ENCODE measurements at places on chromosomes 7 and 10.

- DNase-seq: no peak
These were observed 129.7 kb downstream of the MARCHF5 start for GRCh38 chr10:92420546-92421275.

- no peak for DNase-seq
These were observed 23.1 kb downstream of the ADAMTS14 start for GRCh38 chr10:70695241-70696030.

DNA sequence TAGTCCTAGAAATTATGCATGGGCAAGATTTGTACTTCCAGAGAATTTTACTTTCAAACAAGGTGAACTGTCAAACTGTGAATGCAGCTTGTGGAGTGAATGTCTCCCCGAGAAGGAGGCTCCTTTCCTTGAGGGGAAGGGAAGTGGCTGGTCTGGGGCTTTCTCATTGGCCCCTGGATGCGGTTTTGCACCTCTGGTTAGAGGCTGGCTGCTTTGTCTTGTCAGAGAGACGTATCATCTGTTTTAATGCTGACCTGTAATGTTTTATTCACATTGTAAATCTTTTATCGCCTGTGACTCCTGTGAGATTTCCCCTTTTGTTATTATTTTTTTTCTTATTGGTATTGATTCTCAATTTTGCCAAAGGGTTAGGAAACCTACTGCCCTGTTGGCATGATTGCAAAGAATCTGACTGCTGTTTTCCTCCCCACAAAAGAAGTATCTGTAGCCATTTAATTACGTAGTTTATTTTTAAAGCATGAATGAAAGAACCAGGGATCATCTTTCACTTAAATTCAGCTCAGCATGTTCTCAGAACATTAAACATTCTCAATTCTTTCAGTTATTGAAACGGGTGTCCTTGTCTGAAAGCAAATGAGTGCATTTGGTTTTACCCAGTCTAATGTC, 238.3 kb upstream of the NFE2L3 start:
- DNase-seq: no peak

DNA sequence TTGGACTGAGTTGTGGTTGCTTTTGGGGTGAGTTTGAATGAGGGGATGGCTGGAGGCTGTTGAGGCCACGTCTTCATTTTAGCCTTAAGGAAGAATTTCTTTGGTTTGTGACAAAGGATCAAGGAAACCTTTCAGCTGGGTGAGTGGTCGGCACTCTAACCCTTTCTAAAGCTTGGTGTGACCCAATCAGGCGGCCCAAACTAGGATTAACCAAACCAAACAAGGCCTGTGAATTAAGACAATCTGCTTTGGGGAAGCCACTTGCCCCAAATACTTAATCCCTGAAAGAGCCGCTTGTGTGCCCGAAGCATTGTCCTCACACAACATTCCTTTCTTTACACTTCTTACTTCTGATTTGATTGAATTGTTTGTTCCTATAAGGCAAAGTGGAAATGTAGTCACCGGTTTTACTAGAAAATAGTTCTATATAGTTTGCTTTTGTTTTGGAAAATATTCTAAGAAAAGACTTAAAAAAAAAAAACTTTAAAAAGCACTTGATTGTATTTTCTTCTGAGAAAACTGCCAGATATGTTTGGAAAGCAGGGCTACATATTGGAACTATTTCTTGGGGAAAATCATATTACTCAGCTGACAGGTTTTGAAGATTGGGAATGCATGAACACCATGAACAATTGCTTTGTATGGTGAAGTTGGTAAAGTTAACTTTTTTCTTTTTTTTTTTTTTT, 272.4 kb upstream of the BMPER start:
- no peak for DNase-seq

DNA sequence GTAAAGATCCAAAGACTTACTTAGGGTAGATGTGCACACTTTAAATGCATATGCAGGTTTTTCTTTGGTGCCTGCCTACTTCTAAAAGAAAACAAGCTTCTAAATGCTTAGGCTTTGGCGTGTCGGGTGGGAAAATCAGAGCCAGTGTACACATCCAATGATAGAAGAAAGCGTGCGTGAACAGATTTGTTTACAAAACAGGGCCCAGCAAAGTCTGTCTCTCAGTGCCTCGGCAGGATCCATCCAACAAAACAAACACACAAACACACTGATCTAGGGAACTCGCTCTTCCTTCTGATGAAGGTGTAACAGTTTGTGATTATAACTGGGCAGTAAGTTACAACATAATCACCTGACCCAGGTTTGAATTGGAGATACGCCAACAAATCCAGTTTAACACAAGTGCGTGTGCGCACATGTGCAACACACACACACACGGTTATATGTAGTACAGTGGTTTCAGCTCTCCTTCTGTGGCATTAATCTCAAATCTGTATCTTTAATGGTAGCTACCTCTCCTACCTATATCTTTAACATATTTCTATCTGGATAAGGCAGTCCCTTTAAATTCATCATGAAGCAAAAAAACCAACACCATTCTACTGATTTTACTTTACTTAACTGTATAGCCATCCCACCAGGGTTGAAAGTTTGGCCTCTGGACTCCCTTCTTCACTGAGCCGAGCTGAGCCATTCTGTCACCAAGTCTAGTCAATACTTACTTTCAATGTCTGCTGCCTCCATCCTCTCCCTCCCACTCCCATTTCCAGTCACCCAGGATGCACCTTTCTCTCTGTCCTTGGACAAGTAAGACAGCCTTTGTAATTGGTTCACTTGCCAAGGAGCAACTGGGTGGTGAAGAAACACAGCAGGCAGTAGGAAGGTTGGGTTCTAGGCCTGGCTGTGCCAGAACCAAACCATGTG, 184.4 kb upstream of the KLF14 start:
- no peak for DNase-seq

- no peak for DNase-seq
These were observed 35.1 kb downstream of the PLAC9 start for GRCh38 chr10:80167471-80168161.

GRCh38 chr7:35802649-35803048, 1.8 kb downstream of the SEPTIN7 start:
- DNase-seq: peak; percentile 24

- DNase-seq: no peak
These were observed 51.9 kb downstream of the ZNF365 start for GRCh38 chr10:62426086-62426485.

- DNase-seq: peak; percentile 44
These were observed at the start of gene GPR85 for GRCh38 chr7:113086431-113086888. TSS of gene GPR85 (minus strand) at chr7:113086827. CDS start at chr7:113084721, 2,106 bp downstream.

GRCh38 chr10:8402576-8402975, 348.1 kb downstream of the GATA3 start:
- DNase-seq: no peak

DNA sequence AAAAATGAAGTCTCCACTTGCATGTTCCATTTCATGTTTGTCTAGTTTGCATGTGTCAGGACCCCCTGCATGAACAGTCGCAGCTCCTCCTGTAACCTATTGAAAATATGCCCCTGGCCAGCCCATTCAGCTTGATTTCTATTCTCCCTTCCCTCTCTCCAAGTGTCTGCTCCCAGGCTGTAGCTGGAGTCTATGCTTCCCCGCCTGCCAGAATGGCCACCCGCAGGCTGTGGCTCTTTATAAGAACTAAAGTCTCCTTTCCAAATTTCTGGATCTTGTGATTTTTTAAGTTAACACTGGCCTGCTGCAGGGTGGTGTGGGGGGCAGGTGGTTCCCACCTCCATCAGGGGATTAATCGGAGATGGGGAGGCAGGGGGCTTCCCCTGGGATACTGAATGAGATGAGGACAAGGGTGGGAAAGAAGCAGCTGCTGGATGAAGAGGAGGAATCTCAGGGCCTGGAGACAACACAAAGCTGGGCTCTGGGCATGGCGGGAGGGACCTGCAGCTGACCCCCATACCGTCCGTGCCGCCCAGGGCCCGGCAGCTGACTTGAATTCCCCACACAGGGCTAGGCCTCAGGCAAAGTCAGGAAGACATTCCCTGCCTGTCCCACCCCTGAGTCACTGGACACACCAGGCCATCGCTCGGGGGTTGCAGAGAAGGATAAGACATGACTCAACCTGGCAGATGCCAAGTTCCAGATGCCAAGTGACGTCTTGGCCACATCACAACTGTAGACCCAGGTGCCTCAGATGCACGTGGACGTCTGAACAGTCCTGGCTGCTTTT, 399.5 kb upstream of the FOXK1 start:
- no peak for DNase-seq

- no peak for DNase-seq
These were observed 42.4 kb downstream of the TBATA start for GRCh38 chr10:70742537-70743429.

- DNase-seq: no peak
These were observed 5.7 kb upstream of the HK1 start for GRCh38 chr10:69272624-69273023.

- DNase-seq: no peak
These were observed 27.8 kb downstream of the UNC5B start for GRCh38 chr10:71239946-71240795.

DNA sequence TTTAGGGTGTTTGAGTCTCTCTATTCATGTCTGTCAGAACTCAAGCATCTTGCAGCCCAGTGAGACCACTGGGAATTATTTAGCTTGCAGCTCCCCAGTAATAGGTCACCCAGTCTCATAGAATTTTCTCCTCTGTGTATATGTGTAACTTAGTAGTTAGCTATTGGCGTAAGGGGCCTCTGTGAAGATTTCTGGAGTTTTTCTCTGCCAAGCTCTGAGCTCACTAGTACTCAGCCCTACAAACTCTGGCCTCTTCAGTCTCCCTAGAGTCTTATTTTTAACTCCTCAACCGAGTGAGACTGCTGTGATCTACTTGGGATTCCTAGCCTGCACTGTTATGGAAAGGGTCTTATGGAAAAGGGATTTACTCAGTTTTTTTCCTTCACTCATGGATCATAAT, 90.2 kb downstream of the PPP1R9A start:
- no peak for DNase-seq

- no peak for DNase-seq
These were observed 5.8 kb upstream of the RBM20 start for GRCh38 chr10:110638319-110638718.

DNA sequence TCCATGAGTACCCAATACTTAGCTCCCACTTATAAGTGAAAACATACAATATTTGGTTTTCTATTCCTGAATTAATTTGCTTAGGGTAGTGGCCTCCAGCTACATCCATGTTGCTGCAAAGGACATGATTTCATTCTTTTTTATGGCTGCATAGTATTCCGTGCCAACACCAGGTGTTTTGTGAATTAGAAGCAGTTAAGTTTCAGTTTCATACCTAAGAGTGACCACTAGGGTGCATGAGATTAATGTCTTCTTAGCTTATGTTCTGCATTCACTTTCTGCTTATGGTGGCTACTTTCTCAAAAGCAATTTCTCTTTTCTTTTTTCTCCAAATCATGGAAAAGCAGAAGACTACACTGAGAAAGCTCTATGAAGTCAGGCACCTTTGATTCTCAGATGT, 65.1 kb upstream of the VSTM2A start:
- no peak for DNase-seq

- no peak for DNase-seq
These were observed 11.5 kb upstream of the STN1 start for GRCh38 chr10:103929381-103929921.

- DNase-seq: no peak
These were observed 481.1 kb downstream of the SEMA3D start for GRCh38 chr7:84705706-84706105.

DNA sequence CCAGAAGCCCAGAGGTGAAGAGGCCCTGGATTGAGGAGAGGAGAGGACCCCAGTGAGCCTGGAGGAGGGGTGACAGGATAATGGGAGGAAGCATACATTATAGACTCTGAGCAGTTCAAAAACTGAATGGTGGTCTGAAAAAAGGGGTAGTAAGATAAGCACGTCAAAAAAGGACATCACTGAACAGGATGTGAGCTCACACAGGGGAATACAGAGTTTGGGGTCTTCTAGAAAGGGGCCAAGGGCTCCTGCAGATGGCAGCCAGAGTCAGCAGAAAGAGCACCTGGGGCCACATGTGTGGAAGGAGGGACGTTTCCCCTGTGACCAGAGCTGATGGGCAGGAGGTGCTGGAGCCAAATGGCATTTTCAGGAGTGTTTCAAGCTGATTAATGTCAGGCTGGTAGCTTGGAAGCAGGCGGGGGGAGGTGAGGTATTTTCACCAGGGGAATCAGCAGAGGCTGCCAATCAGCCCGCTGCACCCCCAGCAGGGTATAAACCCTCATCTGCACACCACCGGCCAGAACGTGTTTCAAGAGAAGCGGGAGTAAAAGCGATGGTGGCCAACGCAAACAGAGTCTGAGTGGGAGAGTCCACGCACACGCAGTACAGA, 85.8 kb downstream of the TNS3 start:
- no peak for DNase-seq

GRCh38 chr7:148060724-148061123, 529.8 kb upstream of the C7orf33 start:
- peak; percentile 27 for DNase-seq

DNA sequence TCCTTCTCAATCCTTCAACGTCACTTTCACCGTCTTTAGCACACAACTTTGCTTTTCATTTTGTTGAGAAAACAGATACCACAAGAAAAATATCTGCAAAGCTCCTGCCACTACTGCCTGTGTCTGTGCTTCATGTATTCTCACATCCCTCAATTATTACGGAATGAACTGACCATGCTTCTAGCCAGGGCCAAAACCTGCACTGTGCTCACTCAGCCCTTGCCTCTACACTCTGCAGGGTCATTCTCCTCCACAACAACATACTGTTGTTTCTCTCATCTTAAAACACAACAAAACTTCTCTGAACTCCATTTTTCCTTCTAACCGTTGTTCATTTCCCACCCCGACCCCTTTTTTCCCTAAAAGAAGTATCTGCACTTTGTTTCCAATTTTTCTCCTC, 29.5 kb downstream of the BMPR1A start:
- DNase-seq: no peak

DNA sequence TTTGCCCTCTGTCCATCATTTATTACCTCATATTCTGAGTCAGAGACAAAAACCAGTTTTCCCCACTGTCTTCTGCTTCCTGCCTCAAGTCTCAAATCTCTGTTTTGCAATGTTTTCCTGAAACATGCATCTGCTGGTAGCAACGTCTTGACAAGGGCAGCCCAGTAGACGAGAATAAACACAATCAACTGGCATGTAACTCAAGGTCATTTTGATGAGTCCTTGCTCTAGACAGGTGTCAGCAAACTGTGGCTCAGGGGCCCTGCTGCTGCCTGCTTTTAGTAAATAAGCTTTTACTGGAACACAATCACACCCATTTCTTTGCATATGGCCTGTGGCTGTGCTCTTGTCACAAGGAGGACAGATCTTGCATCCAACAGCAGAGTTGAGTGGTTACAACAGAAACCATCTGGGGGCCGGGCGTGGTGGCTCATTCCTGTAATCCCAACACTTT, 59.8 kb downstream of the ITIH5 start:
- DNase-seq: no peak

GRCh38 chr7:21547501-21547900, 4.7 kb downstream of the DNAH11 start:
- DNase-seq: no peak
